ENCODE measurements at places on chromosomes 16 and 17.

DNA sequence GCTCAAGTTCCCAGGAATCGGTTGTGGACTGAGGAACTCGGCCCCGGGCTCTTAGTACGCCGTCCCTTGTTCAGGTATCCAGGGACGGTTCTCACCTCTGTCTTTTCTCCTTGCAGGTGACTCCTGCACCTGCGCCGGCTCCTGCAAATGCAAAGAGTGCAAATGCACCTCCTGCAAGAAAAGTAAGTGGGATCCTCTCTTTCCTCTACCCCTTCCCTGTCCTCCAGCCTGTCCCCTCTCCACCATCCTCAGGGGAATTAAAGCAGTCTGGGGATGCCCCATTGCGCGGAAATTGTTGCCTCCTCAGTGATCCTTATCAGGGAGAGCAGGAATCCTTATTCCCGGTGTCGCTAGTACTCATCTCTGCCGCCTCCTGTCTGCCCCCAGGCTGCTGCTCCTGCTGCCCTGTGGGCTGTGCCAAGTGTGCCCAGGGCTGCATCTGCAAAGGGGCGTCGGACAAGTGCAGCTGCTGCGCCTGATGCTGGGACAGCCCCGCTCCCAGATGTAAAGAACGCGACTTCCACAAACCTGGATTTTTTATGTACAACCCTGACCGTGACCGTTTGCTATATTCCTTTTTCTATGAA, 585 bp downstream of the MT2A start:
- DNase-seq, result no peak

DNA sequence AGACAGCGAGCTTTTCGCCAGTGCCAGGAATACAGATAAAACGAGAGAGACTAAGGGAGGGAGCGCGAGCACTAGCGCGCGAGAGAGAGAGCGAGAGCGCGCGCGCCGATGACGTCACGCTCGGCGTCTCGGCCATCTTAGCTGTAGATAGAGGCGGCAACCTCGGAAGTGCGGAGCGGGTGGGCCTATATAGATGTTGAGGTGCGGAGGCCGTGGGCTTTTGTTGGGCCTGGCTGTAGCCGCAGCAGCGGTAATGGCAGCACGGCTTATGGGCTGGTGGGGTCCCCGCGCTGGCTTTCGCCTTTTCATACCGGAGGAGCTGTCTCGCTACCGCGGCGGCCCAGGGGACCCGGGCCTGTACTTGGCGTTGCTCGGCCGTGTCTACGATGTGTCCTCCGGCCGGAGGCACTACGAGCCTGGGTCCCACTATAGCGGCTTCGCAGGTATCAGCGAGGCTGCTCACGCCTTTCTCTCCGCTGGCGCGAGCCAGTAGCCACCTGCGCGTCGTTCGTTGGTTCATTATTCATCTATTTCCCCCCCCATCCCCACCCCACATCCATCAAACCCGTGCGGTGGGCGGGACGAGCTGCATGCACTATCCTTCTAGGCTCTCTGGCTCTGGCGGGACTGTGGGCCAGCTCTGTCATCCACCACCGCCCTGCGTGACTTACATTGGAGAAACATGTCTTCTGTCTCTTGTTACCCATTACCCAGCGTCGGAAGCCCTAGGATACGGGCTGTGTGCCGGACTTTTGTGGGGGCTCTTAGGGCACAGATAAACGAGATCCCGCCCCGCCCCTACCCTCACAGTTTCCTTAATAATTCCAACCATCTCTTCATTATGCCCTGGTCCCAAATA, 795 bp downstream of the CYB5D2 start:
- DNase-seq, result peak; percentile 81

GRCh38 chr16:65066651-65067050, 55.2 kb downstream of the CDH11 start:
- DNase-seq, result no peak

- no peak for DNase-seq
Observed at GRCh38 chr17:58539698-58540097, 25.3 kb upstream of the MTMR4 start.

DNA sequence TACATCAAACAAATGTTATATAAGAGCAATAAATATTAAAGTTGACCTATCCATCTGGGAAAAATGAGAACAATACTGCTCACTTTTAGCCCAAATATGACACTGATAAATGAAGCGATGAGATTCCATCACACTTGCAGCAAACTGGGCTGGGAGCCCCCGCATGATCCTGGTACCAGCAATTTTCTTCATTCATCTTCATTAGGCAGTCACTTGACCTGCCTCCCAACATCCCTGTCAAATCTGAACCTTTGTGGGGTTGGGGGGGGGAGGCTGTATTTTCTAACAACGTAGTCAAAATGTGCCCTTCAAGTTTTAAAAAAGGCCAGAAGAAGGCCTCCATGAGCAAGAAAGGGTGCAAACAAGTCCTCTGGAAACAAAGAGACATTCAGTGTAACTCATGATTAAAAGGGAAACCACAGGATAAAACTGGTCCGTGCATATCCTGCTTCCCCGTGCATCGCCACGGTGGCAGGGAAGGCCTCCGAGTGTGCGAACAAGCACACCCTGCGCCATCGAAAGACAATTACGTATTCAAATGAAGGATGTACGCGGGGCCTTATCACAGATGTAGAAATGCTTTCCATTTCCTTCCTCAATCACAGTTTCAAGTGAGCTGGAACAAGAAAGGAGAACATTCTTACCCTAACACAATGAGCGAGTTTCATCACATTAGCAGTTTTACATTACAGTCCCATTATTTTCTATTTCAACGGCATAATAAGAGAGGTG, 48.4 kb downstream of the TOX3 start:
- DNase-seq, result no peak

DNA sequence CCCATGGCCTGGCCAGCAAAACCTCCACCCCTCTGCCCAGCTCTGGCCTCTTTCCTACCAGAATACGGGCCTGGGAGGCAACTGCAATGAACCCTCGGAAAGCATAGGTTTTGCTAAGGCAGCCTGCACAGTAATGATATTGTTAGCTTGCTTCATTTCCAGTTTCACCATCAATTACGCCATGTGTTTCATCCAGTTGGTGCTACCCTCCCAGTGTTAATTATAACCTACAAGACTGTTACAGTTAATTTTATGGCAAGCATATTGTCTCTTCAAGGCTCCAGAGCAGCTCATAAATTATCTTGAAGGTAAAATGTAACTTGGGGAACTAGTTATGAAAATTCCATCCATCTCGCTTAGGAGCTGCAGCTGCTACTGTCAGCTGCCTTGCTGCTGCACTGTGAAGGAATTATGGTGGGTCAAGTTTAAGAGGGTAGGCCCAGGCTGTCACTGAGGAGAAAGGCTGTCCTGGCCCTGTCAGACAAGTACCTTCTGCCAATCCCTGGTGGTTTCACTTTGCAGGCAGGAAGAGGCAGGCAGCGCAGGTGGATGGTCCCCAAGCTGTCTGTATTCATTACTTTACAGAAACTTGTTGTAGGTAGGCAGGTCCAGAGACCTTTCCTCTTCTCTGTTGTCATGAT, 242.9 kb downstream of the FTO start:
- no peak for DNase-seq

- DNase-seq, result no peak
Observed at GRCh38 chr16:86806838-86807351, 228.5 kb downstream of the FOXL1 start.

GRCh38 chr17:31583772-31584356, 192.4 kb downstream of the RAB11FIP4 start:
- DNase-seq, result no peak

DNA sequence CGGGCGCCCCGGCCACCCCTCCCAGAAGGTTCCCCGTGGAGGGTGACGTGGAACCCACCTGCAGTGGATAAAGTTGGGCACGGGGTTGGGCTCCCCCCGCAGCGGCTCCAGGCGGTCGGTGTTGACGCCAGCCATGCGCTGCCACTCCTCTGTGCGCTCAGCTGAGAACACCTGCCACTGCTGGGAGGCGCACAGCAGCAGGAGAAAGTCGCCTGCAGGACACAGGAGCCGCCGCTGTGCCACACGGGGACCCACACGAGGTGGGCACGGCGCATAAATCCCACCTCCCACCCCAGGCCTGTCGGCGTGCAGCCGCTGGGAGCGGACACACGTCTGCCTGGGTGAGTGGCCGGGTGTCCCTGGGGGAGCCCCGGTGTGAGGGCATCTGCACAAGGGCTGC, 20.7 kb downstream of the CTU2 start:
- DNase-seq, result no peak
